NCI-H1436 treated with DMSO at 0.1 percent for 48 hours (cell line): ENCODE measurements at places on chromosomes 11 and 22.

GRCh38 chr11:128497061-128497775 is 90.1 kb downstream of the ETS1 start:
- no peak for DNase-seq

- DNase-seq: no peak
Measured at GRCh38 chr11:120079750-120080610, 57.9 kb downstream of the TRIM29 start.

GRCh38 chr11:63666874-63667273 is 4.3 kb downstream of the ATL3 start:
- no peak for DNase-seq

GRCh38 chr11:15650105-15650938 is 535.6 kb downstream of the INSC start:
- DNase-seq: peak; percentile 26

DNA sequence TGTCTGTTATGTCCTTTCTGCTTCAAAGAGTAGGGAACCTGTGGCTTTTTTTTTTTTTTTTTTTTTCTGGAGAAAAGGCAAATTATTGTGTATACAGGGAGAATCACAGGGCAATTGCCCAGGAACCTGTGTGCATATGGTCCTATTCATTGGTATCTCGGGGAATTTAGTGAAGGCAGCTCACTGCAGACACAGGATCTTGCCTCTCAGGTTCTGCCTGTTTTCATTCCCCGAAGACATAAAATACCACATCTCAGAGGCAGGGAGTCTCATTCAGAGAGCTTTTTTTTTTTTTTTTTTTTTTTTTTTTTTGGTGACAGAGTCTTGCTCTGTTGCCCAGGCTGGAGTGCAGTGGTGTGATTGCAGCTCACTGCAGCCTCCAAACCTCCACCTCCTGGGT is 88.3 kb downstream of the OSBP2 start:
- no peak for DNase-seq

DNA sequence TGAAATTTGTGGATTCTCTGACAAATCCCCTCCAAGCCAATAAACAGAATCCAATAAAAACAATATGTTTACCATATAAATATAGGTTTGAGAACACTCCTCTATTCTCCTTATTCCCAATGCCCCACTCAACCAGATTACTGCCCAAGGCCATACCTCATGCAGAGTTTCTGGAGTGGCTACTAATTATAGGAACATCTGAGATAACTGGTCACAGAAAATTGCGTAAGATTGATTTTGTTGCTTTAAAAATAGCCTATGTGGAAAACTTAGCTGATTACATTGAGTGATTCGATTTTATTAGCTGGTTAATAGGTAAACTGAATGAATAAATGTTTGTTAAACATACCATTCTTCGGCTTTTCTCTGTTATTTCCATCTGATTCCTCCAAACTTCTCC is 48.0 kb downstream of the ME3 start:
- no peak for DNase-seq

DNA sequence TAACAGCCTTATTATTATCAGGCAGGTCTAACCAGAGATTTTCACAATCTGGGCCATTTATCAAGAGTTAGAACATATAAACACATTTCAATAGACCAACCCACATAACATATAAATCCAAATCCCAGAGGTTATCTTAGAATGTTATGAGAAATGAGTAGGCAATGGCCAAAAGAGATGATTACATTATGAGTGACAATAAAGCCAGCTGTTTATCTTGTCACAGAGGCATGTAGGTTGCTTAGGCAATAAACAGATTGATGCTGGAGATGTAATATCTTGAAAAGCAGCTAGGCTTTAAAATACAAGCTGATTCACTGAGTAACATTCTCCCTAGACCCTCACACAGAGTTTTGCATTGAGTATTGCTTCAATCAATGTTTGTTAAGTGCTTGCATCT is 148.5 kb upstream of the SESN3 start:
- no peak for DNase-seq

GRCh38 chr11:120751550-120751949 is 240.0 kb downstream of the GRIK4 start:
- no peak for DNase-seq

- DNase-seq: no peak
Measured at GRCh38 chr11:110972640-110973039, 260.4 kb upstream of the ARHGAP20 start.

DNA sequence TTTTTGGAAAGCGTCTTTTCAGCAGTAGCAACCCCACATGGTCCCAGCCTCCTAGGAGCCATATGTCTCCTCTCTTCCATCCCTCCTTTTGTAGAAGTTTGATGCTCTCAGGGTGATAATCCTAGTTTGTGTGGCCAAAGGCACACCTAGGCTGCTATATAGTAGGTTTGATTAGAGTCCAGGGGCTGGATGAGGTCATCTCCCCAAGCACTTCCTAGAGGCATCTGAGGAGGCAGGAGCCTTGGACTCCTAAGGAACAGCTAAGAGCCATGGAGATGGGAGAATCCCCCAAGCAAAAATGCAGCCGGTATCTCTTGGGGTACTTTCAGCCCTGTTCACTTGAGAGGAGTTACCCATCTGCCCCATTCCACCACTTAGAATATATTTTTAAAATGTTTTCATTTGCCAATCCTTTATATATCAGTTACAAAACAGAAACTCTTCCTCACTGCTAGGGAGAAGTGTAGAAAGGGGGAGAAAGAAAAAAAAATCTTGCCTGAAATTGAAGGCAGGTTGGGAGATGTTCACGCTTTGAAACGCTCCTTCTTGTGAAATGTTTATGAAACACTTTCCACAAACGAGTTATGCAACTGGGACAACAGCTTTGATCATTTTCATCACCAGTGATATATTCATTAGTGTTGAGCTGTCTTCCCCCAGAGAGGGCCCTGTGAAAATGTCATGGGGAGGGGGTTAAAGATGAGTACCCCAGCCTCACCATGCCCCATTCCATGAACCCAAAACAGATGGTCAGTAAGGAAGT is 31.9 kb upstream of the TLCD5 start:
- no peak for DNase-seq

- no peak for DNase-seq
Measured at GRCh38 chr11:67999704-68000103, 4.2 kb downstream of the UNC93B1 start.

DNA sequence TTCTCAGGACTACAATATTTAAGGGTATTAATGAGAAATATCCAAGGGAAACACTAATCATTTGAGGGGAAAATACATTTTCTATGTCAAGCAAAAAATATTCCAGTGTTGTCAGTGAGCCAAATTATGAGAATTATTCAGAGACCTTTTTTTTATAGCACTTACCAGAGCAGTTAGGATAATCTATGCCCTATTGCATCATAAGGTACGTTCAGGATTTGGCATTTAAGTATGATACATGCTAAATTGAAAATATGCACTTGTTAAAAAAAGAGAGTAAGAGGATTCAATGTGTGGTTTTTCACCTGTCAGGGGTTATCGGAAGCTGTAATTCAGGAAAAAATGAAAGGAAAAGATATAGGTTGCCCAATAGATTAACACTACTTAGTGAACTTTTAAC is 17.2 kb upstream of the MPPED2 start:
- no peak for DNase-seq

DNA sequence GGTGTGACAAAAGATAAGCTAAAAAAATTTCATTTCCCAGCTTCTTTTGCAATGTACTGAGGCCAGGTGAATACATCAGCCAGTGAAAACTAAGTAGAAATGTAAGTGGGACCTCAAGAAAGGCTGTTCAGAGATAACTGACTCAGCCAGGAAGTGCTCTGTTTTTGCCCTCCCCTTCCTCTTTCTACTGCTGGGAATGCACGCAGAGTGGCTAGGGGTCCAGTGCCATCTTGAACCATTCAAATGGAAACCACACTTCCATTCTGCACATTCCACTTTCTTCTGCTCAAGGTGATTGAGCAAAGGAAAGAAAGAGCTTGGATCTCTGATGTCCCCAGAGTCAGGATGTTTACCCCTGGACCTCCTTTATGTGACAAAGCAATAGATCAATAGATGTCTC is 27.8 kb upstream of the LMO2 start:
- DNase-seq: no peak

GRCh38 chr11:85948884-85949283 is 93.7 kb downstream of the CCDC83 start:
- no peak for DNase-seq

- DNase-seq: no peak
Measured at GRCh38 chr11:17494019-17494418, 17.4 kb upstream of the ABCC8 start.

DNA sequence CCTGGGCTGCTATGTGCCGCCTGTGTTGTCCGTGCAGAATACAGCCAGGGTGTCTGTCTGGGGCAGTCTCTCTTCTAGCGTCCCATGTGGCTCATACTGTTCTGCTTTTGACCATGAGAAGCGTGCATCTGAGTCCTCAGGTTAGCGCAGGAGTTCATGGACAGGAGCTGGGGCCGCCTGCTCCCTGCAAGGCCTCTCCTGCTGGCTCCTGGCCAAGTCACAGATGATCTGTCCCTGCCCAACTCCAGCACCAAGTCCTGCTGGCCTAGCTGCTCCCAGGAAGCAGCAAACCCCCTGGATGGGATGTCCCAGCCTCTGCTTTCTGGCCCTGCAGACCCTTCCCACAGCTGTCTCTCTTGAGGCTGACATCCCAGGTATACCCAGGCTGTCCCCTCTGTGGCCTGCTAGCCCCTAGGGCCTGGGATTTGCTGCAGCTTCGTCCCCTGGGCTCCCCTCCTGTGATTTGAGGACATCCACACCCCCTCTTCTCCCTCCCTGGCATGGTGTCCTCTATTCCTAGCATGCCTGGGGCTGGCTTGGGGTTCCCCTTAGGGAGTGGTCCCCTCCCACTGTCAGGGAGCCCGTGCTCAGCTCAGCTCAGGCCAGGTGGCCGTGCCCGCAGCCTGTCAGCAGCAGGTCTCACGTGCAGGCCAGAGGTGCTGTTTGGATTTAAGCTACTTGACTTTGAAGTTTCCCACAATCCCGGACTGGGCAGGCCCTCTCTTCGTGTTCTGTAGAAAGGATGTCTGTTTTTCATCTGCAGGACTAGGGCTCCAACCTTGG is 17.8 kb downstream of the PRR5 start:
- DNase-seq: no peak

GRCh38 chr11:198236-198806 is 5.4 kb downstream of the SCGB1C1 start:
- no peak for DNase-seq

GRCh38 chr11:127693686-127694085 is 693.1 kb upstream of the KIRREL3 start:
- DNase-seq: no peak

- DNase-seq: no peak
Measured at GRCh38 chr11:81039916-81040524, 1599.2 kb upstream of the TENM4 start.

DNA sequence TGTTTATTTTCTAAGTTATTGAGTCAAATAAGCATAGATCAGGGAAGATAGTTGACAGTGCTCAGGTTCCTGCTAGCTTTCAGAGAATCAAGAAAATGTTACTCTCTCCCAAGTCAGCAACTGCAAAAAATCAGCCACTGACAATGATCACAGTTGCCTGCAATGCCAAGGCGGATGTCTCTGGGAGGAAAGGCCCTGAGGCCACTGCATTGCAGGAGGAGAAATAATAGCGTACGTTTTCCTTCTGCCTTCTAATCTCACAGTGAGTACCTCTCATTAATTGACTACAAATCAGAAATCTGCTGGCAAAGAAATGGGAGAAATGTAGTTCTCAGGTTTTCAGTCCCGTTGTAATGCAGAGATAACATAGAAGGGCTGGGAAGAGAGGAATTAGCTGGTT is 54.0 kb upstream of the SPON1 start:
- DNase-seq: no peak

DNA sequence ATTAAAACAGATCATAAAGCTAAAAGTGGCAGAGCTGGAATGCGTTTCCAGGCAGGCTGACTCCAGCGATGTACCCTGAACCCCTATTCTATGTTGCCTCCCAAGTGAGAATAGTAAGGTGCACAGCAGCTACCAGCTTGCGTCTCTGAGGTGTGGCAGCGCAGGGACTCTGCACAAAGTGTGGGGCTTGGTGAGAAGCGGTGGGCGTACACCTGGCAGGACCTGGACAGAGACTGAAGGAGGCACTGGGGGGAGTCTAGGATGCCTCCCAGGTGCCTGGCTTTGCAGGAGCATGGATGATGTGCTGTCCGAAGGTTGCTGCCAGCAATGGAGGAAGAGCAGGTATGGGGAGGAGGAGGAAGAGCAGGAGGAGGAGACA is 42.9 kb downstream of the AMPD3 start:
- DNase-seq: no peak

DNA sequence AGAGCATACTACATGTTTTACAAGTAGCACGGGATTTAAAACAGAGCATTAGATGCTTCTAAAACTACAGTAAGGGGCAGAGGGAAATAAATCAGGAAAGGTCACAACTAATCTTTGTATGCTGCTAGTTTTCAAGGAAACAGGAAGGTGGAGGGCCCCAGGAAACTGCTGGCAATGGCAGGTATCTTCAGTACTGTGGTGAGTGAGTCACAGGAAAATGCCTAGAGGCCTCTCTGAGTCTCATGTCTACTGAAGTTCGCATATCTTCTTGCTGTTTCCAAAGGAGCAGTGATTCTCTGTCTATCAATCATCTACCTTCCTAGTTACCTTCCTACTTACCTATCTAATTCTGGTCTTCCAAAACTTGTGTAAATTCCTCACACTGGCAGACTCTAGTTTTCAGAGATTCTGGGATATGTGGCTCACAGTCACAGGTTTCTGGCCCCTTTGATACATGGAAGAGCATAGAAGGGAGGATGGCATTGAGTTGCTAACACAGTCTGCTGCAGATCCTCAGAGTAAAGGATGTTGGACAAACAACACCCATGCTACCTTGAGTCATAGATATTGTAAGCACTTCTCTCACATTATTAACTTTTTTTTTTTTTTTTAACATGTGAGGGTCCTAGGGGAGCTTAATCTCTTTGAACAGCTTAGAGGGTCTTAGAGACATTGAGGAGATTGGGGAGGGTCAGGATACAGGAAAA is 58.8 kb upstream of the SYN3 start:
- no peak for DNase-seq

GRCh38 chr22:31501738-31502137 is 5.4 kb downstream of the SFI1 start:
- DNase-seq: no peak

GRCh38 chr11:75714211-75714610 is 3.4 kb upstream of the MOGAT2 start:
- no peak for DNase-seq

DNA sequence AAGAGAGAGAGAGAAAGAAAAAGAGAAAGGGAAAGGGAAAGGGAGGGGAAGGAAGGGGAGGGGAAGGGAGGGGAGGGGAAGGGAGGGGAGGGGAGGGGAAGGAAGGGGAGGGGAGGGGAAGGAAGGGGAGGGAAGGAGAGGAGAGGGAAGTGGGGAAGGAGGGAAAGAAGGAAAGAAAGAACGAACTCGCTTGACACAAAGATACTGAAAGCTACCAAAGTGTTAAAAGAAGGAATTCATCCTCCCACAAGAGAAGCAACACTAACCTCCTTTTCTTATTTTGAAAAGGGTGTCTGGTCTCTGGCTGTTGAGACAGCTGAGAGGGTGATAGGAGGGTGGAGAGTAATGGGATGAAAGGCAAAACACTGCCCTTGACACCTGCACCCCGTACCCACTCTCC is 172.6 kb downstream of the SHANK2 start:
- no peak for DNase-seq

- DNase-seq: no peak
Measured at GRCh38 chr11:66569076-66569475, 670 bp upstream of the CTSF start.

GRCh38 chr11:94762208-94762607 is 5.9 kb upstream of the AMOTL1 start:
- no peak for DNase-seq

- no peak for DNase-seq
Measured at GRCh38 chr11:2295971-2296912, 5.5 kb downstream of the C11orf21 start.
